NCI-H1436 (cell line): ENCODE measurements at places on chromosomes 6 and 20.
A peak's percentile ranks its signal among the peaks of the same experiment; 100 is the strongest.

DNA sequence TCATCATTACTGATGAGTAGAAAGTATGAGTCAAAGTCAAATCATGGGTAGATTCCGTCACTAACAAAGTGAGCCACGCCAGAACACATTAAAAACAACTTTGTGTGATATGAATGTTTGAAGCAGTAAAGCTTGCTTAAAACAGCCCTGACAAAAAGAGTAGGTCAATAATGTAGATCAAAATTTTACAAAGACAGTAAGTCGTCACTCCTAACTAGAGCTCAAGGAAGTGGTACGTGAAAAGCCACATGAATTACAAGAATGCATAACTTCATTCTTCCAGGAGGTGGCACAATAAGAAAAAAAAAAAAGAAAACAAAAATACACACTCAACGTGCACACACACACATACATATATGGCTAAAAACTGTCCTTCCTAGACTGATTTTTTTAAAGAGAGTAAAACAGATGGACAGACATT lies 69.9 kb downstream of the HACE1 start:
- DNase-seq, result no peak

- no peak for DNase-seq
These were observed 539.9 kb upstream of the BTBD3 start for GRCh38 chr20:11377761-11378160.

DNA sequence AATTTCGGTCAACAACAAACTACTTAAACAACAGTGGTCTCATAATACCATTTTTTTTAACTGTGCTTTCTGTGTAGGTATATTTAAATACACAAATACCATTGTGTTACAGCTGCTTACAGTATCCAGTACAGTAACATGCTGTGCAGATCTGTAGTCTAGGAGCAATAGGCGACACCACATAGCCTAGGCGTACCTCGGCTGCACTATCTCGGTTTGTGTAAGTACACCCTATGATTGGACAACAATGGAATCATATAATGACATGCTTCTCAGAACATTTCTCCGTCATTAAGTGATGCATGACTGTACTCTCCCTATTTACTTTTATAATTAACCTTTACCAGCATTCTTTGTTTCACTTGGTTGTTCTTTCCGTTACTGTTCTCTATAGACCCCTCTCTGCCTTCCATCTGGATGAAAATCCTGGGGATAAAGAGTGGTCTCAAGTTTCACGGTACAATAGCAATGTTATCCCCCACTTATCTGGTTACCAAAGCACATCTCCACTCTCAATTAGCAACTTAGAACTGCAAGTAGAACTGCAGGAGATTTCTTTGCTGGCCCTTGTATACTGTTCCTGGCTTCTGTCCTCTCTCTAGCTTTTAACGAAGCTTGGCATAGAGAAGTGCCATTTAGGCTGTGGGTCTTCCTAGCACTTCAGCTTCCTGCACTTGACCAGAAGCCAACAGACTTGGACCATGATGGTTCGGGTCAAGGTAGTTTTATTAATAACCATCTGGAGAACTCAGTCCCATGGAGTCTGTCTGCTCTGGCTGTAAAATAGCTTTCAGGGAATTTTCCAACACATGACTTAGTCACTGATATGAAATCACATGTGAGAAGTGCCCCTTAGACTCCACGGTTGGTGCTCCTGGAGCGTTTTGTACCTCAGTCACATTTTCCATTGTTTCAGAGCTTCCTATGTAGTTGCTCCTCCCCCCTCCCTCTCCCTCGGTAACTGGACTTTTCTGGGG lies 80.4 kb upstream of the POPDC3 start:
- peak; percentile 69 for DNase-seq

GRCh38 chr20:43507150-43508080 lies at the start of gene L3MBTL1:
Gene L3MBTL1 (plus strand): TSS chr20:43507697. CDS start chr20:43513504, 5,807 bp downstream.
- DNase-seq, result no peak

- DNase-seq, result no peak
These were observed 115.4 kb upstream of the DST start for GRCh38 chr6:56758120-56758519.

GRCh38 chr6:1007159-1007558 lies 304.7 kb upstream of the FOXQ1 start:
- no peak for DNase-seq
